Activated naive CD4-positive, alpha-beta T cell treated with anti-CD3 and anti-CD28 coated beads, Interleukin-2, amount 10 ng/mL, durations not matched to agents 7 days and 5 days (primary cell): ENCODE measurements at places on chromosomes 1 and 21.

DNA sequence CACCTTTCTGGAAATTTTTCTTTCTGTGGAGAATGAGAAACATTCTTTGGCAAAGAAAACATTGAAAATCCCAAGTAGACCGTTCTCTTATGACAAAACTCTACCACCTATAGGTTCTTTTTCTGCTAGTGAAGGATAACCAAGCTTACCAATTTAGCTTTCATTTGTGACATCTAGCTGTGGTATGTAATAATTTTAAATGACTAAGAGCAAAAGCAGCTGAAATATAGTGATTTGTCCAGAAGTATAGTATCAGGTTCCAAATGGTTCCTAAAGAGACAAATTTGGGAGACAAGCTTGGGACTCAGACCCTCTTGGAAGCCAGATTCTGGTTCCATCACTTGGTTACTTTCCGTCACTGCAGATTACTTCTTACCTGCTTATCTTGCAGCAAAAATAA, 24.4 kb downstream of the FUBP1 start:
- no peak for DNase-seq

- DNase-seq, result no peak
These were observed 759 bp downstream of the AMPD2 start for GRCh38 chr1:109620401-109620791.

- DNase-seq, result no peak
These were observed 21.1 kb downstream of the FYB2 start for GRCh38 chr1:56798053-56798471.

DNA sequence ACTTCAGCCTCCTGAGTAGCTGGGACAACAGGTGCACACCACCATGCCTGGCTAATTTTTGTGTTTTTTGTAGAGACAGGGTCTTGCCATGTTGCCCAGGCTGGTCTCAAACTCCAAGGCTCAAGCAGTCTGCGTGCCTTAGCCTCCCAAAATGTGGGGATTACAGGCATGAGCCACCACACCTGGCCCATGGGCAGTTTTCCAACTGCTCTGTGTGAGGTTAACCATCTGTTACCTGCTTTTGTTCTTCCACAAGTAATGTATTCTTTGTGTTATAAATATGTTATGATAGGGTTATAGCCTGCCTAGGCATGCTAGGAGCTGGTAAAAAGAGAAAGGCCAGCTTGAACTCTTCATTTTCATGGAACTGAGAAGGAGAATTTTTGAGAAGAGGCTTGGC, 30.7 kb downstream of the TUFT1 start:
- no peak for DNase-seq

GRCh38 chr21:40827509-40827908, 19.4 kb downstream of the DSCAM start:
- no peak for DNase-seq

DNA sequence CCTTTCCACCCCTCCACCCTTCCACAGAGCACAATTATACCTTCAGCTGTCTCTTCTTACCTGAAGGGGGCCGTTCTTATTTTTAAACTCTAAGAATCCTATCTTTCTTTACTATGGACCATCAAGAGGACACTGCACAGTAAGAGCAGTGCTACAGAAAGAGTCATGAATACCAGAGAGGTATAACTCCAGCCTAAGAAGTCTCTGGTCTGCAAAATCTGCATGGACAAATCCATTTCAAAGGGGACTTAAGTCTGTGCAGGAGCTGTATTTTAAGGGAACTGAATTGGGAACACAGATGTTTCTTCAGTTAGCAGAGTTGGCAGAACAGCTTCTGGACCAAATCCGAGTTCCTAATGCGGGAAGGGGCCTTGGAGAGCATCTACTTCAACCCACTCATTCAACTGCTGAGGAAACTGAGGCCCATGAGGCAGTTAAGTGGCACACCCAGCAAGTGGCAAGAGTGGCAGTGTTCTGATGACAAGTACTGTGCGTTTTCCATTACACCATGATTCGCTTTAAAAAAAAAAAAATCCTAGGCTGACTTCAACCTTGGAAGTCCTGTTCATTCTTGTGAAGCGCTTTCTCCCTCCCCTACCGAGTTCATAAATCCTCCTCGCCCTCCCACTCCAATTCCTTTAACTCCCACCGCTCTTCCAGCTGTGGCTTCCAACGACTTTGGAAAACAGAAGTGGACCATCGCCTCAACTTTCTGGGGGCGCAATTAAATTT, 1.8 kb downstream of the PLPP3 start:
- no peak for DNase-seq

- DNase-seq, result no peak
These were observed 18.5 kb upstream of the EPHA2 start for GRCh38 chr1:16174261-16174868.

GRCh38 chr1:94676686-94677085, 135.1 kb upstream of the F3 start:
- no peak for DNase-seq

GRCh38 chr1:24329331-24329730, 10.2 kb downstream of the GRHL3 start:
- no peak for DNase-seq

- DNase-seq, result no peak
These were observed 7.6 kb downstream of the SIM2 start for GRCh38 chr21:36706482-36706852.

- no peak for DNase-seq
These were observed 47.5 kb upstream of the PLA2G2C start for GRCh38 chr1:20233866-20234265.

DNA sequence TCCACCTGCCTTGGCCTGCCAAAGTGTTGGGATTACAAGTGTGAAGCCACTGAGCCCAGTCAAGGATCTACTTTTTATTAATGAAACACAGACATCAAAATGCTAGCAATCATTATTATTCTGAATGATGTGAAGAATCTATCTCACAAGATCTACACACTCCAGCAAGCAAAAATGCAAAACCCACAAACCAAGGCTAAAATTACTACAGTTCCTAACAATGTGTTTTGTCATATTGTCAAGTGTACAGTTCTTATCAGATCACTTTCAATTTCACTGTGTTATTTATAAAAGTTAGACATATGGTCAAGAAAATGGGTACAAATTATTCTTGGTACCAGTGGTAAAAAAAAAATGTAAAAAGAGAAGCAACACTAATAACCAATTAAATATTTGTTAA, 61.3 kb upstream of the SDC3 start:
- no peak for DNase-seq

DNA sequence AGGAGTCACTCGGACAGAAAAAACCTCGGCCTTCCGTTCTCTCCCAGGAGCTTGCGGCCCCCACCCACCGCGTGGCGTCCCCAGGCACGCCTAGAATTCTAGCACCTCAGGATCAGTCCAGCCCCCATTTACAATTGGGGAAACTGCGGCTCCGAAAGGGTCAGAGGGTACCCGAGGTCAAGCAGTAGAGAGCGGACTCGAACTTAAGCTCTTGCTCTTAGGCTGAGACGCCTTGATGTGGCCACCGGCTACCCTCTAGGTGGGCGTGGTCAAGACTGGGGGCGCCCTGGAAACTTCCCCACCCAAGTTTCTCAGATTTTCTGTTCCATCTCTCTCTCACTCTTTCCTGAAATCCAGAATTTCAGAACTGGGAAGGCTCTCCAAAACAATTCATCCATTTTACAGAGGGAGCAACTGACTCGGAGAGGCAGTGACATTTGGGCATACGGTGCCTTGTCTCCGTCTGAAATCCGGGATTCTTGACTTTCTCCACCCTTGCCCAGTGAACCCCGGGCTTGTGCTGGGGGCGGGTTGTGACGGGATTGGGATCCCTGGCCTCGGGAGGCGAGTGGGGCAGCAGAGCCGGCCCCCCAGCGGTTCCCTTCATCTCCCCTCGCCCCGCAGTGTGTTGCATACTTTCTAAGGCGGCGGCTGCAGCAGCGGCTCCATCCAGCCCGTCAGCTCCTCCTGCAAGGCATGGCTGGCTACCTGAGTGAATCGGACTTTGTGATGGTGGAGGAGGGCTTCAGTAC, 777 bp downstream of the AZIN2 start:
- DNase-seq, result peak; percentile 33

- no peak for DNase-seq
These were observed 27.8 kb downstream of the DIPK1A start for GRCh38 chr1:92933459-92933858.

DNA sequence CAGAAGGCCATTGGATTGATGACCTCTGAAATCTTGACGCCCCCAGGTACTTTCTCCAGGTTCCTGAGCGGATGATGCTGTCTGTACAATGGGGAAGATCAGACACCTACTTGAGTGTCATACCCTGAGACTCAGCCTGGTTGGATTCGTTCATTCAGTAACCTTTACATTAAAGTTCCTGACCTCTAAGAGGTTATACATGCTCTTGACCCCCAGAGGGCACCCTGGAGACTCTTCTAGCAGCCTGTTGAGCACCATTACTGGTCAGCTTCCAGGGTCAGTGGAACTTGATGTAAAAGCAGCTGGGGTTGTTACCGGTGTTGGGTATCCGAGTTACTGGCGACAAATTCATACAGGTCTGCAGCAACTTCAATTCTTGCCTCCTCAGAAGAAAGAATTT, 114.3 kb upstream of the ZNF678 start:
- DNase-seq, result peak; percentile 48

- DNase-seq, result no peak
These were observed 219.0 kb upstream of the NRIP1 start for GRCh38 chr21:15283789-15284188.

DNA sequence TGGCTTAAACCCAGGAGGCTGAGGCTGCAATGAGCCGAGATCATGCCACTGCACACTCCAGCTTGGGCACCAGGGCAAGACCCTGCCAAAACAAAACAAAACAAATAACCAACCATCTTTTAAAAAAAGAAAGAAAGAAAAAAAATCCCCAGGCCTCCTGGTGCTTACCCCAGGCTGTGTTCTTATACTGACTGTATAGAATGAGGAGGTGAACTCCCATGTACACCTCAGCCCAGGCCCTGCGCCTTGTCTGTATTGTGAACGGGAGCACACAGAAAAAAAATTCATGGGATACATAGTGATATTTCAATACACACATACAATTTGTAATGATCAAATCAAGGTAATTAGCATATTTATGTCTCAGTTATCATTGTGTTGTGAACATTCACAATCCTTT, 14.1 kb downstream of the RPL5 start:
- no peak for DNase-seq

GRCh38 chr1:179883040-179883744, 1.1 kb downstream of the TOR1AIP1 start:
- peak; percentile 66 for DNase-seq

- DNase-seq, result peak; percentile 71
These were observed 734.2 kb upstream of the ADAMTS5 start for GRCh38 chr21:27700974-27701614.

GRCh38 chr1:70656361-70656760, 245.3 kb downstream of the CTH start:
- no peak for DNase-seq
